ENCODE measurements at places on chromosomes 5 and 9.

- no peak for DNase-seq
These were observed 203.0 kb downstream of the TTLL11 start for GRCh38 chr9:121889990-121890563.

DNA sequence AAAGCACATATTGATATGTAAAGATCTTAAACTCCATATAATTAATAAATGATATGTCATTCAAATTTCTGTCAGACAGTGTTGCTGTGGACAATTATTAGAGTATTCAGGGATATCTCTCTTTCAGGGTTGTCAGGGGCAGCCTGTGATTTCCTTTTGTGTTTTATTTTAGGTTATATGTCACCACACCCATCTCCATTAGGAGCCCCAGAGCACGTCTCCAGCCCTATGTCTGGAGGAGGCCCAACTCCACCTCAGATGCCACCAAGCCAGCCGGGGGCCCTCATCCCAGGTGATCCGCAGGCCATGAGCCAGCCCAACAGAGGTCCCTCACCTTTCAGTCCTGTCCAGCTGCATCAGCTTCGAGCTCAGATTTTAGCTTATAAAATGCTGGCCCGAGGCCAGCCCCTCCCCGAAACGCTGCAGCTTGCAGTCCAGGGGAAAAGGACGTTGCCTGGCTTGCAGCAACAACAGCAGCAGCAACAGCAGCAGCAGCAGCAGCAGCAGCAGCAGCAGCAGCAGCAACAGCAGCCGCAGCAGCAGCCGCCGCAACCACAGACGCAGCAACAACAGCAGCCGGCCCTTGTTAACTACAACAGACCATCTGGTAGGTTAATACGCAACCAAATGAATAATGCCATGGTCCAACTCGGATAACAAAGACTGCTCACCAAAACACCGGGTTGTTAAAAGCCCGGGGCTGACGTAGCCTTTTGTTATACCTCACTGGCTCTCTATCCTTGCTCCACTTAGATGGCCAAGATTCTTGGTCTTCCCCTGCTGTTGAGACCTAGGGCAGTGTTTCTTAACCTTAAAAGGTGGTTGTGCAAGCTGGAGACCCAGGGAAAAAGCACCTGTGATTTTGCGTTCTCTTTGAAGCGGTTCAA lies 24.4 kb downstream of the SMARCA2 start:
- DNase-seq = no peak

DNA sequence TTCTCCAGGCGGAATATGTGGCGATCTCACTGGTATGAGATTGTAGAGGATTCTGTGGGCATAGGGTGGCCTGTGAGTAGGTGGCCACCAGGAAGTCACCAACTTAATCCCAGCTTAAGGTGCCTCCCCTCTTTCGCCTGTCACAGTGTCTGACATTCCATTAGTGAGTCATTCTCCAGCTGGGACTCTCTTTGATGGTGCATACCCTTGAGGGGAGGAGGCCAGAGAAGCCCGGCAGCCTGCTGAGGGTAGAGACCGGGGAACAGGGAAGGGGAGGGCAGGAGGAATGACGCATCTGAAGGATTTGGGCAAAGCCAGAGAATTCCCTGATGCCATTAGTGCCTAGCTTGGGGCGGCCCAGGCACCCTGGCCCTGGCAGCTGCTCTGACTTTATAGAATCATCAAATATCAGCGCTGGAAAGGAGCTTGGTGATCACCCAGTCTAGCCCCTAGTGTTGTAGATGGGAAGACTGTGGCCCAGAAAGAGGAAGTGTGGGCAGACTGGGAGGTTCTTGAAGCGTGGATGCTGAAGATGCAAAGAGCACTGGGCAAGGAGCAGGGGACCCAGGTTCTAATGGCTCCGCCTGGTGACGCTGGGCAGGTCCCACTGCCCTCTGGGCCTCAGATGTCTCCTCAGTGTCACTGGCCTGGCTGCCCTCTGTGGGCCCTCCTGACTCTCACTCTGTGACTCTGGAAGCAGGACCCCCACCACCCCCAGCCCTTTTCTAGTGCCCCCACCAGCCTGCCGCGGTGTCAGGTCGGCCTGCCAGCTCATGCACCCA lies 41.4 kb downstream of the DAB2IP start:
- no peak for DNase-seq

DNA sequence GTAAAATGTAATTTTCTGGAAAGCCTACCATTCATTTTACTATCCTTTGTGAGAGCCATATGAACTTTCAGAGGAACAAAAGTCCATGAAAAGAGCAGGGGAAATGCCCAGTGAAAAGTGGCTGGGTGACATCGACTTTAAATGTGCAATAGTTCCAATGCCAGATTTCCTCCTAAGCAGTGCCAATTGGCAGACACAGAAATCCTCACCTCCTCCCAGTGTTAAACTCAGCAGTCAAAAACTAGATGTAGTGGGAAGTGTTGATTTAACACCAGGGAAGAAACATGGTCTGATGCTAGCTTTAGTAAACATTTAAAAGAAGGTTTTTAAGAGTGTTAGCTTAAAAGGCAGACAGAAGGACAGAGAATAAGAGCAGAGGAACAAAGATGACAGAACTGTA lies 2055.2 kb downstream of the MAT2B start:
- no peak for DNase-seq

GRCh38 chr5:40306869-40307487 lies 372.7 kb upstream of the PTGER4 start:
- DNase-seq = no peak

GRCh38 chr9:90325913-90326653 lies 316.5 kb downstream of the DIRAS2 start:
- DNase-seq = no peak

DNA sequence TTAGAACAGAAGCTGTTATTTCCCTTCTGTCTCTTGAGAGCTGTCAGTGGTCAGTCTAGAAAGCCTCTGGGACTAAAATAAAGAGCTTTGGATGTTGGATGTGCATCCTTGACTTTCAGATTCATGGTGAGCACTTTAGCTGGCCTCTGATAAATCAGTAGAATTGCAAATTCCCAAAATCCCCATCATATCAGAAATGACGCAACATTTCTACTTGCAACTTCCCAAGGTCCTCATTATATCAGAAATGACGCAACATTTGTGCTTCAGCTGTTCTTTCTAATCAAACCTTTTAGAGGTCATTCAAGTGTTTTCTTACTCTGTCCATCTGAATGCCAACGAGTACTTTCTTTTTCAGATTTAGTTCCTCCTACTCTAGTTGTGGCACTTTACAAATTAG lies 167.3 kb upstream of the MOCS2 start:
- DNase-seq = no peak

GRCh38 chr5:124398460-124398859 lies 348.0 kb downstream of the ZNF608 start:
- DNase-seq = no peak

GRCh38 chr5:169649486-169649885 lies 12.4 kb downstream of the DOCK2 start:
- DNase-seq = no peak

- DNase-seq = peak; percentile 62
These were observed 21.8 kb upstream of the TTC1 start for GRCh38 chr5:159987031-159987674.

GRCh38 chr9:7785813-7786212 lies 13.8 kb downstream of the DMAC1 start:
- no peak for DNase-seq

- DNase-seq = no peak
These were observed 1.3 kb downstream of the RPP25L start for GRCh38 chr9:34610434-34611206.

DNA sequence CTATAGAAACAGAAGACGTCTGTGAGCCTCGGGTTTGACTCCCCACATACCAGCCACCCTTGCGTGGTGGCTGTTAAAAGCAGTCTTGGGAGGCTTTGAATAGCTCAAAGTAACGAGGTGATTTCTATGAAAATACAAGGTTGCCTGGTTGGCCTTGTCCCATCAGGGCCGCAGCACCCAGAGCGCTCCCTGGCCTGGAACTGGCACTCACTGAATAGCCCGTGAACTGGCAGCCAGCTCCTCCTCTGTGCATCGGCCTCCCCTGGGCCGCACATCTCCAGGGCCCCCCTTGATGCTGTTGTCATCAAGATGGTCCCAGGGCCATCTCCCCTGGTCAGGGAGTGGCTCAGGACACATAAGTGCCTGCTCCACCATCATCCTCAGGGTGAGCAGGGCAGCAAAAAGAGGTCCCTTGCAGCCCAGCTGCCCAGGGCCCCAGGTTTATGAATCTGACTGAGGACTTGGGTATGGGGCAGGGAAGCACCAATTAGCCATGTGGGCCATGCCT lies 144.6 kb upstream of the PPP1R26 start:
- no peak for DNase-seq

GRCh38 chr9:81213456-81213855 lies 475.9 kb downstream of the TLE1 start:
- no peak for DNase-seq

DNA sequence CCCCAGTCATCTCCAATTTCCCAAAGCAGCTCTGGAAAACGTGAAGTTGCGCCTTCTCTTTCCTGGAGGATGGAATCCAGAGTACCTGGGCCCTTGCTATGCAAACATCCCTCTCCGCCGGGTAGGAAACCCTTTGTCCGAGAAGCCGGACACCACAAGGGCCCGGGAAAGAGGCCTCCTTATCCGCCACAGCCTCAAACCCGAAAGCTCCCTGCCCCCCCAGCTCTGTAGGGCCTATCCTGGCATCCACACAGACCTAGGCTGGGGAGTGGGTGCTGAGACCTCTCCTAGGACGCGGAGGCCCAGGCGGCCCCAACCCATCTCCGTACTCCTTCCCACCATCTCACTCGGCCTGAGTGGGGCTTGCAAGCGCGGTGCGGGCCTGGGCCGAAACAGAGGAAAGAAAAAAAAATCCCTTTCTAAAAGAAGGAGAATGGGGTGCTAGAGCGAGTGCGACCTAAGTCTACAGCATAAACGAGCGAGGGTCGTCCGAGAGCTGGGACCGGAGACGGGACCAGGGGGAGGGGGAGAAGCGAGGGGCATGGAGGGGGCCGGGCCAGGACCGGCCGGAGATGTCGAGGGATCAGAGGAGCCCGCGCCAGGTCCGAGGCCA lies 624 bp downstream of the FBXW11 start:
- no peak for DNase-seq

GRCh38 chr9:75993434-75993833 lies 103.0 kb downstream of the PCSK5 start:
- no peak for DNase-seq

- DNase-seq = no peak
These were observed 162.2 kb upstream of the STK32A start for GRCh38 chr5:147072622-147073021.

DNA sequence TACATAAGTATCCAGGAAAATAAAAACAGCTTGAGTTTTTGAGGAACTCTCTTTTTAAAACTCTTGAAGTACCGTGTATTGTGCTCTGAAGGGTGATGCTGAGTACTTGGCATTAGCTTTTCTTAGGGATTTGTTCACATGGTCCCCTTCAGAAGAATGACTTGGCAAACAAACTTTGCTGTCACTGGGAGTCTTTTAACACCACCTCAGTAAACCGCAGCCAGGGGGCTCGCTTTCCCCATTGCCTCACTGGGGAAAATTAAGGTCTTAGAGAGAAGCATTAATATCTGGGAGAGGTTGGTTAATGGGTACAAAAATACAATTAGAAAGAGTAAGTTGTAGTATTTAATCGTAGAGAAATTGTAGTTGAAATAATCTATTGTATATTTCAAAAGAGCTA lies 105.9 kb upstream of the DAP start:
- DNase-seq = no peak

GRCh38 chr9:114936581-114936980 lies 6.2 kb upstream of the TNFSF8 start:
- DNase-seq = no peak

GRCh38 chr9:121300283-121301119 lies 32.5 kb downstream of the GSN start:
- no peak for DNase-seq

DNA sequence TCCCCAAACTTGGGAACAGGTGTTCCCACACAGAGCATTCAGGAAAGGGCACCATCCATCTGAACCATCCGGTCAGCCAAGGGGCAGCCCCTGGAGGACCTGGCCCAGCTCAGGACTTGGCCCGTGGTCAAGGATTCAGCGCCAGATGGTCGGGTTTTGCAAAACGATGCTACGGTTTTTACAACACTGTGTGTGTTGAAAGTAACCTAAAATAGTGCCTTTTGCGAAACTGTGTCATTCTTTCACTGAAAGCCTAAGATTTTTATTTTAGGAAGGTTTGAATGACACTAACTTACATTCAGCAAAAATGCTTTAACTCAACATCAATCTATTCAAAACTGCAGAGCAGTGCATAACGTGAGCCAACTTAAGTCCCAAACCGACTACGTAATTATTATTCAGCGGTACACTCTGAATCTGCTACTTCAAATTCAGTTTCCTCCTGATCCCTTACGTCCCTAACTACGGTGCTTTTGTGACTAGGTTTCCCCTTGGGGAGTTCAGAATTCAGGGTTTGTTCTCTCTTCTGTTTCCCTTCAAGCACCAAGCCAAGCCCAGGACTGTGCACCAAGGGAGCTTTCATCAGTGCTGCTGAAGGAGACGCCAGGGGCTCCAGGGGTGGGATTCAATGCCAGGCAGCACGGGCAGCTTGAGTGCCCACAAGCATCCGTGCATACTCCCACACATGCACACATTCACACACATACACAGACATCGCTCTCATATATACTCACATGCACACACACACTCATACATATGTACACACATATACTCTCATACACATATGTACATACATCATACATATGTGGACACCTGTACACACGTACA lies 25.8 kb downstream of the LPCAT1 start:
- DNase-seq = no peak

GRCh38 chr5:175321927-175322532 lies 122.0 kb downstream of the DRD1 start:
- DNase-seq = no peak

DNA sequence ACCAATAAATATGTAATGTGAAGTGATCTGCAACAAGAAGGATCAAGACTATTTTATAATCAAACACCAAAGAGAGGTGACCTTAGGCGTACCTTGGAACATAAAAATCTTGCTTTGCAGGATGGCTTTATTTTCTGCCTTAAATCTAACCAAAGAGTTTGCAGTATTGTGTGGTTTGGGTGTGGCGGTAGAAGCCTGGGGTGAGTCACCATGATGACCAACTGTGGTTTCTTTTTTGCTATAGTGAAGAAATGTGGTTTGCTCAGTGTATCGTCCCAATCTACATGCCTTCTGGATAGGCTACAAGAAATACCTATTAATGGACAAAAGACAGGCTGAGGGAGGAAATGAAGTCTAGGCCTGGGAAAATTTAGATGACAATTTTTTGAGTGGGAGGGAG lies 5.1 kb upstream of the CAST start:
- DNase-seq = peak; percentile 12

GRCh38 chr5:143279698-143280097 lies 123.8 kb downstream of the NR3C1 start:
- DNase-seq = no peak

Measured in activated T-helper 1 cell treated with anti-CD3 and anti-CD28 coated beads, Interleukin-2, amount 50 U/mL, for 16 hours (primary cell).